GM12892 (cell line): ENCODE measurements at places on chromosomes 6 and 20.

GRCh38 chr6:158237656-158238055 is 69.5 kb downstream of the GTF2H5 start:
- no peak for DNase-seq

- no peak for DNase-seq
These were observed 26.9 kb downstream of the LIN28B start for GRCh38 chr6:104983776-104984175.

GRCh38 chr6:63529498-63529897 is 42.8 kb upstream of the LOC128125822 start:
- no peak for DNase-seq

GRCh38 chr6:107560657-107561056 is 70.7 kb downstream of the SOBP start:
- no peak for DNase-seq

GRCh38 chr20:62155428-62156253 is 12.1 kb downstream of the SS18L1 start:
- DNase-seq, result no peak

GRCh38 chr20:3563548-3564177 is 92.8 kb downstream of the ATRN start:
- DNase-seq, result no peak

- no peak for DNase-seq
These were observed 646.3 kb downstream of the UTRN start for GRCh38 chr6:144931172-144932035.

- no peak for DNase-seq
These were observed 193.7 kb downstream of the QKI start for GRCh38 chr6:163608204-163608644.

DNA sequence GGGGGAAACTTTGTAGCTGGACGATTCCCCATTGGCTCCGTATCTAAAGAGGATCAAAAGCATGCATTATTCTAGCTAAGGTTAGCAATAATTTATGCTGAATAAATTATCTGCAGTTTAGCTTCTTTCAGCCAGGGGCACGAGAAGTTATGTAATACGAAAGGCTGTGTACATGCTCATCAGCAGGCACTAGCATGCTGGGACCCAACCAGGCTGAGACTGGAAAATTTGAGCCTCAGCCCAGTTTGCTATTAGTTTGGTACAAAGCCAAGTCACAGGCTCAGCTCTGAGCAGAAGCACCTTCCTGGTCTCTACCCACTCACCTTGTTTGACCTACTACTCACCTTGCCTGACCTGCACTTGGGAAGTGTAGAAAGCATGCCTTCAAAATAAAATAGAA is 328.1 kb upstream of the ARID1B start:
- no peak for DNase-seq

GRCh38 chr6:37354526-37355384 is 972 bp downstream of the RNF8 start:
- DNase-seq, result peak; percentile 49
